ENCODE measurements at places on chromosomes 6 and 20.

GRCh38 chr6:47836639-47837038 lies 54.8 kb downstream of the OPN5 start:
- DNase-seq, result no peak

- DNase-seq, result no peak
Observed at GRCh38 chr6:167840526-167841179, 13.9 kb downstream of the AFDN start.

DNA sequence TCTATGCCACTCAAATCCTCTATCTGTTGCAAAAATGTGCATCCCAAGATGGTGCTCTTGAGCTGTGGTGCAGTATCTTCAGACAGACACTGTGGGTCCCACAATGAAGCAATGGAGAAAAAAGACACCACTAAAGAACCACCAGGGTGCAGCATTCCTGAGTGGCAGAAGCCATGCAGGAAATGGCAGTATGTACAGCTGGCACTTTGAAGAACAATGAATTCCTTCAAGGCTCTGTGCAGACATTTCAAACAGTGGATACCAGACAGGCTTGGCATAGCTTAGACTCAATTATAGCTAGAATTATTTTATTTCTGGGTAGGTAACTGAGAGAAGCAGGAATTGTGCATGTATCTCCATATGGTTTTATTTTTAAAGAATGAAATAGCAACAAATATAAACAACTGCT lies 24.0 kb upstream of the HDAC2 start:
- DNase-seq, result no peak

- DNase-seq, result no peak
Observed at GRCh38 chr6:1552296-1552761, 57.4 kb upstream of the FOXC1 start.

All from ascending aorta (tissue), 2 donors.